ENCODE measurements at places on chromosomes 5 and 9.

GRCh38 chr5:66843065-66843464 is 246.9 kb downstream of the MAST4 start:
- DNase-seq, result no peak

GRCh38 chr5:67179697-67180361 is 16.8 kb downstream of the CD180 start:
- DNase-seq, result no peak

DNA sequence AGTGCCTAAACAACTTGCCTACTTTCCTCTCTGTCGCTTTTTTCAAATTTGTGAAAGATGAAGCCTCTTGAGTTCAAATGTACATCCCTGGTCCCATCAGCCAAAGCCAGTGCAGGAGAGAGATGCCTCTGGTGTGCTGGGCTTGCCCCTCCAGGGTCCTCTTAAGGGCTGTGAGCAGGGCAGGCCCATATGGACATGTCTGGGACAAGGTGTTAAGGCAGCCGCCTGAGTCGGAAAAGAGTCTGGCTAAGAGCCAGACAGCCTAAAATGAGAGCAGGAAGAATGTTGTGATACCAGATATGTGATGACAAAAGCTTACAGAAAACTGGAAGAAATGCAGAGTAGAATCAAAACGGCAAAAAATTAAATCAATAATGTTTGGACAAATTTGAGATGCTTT is 72.5 kb downstream of the APTX start:
- no peak for DNase-seq

- DNase-seq, result no peak
These were observed 35.9 kb downstream of the TENT4A start for GRCh38 chr5:6749026-6749716.

GRCh38 chr9:136786451-136786850 is 4.7 kb upstream of the TMEM141 start:
- DNase-seq, result no peak

DNA sequence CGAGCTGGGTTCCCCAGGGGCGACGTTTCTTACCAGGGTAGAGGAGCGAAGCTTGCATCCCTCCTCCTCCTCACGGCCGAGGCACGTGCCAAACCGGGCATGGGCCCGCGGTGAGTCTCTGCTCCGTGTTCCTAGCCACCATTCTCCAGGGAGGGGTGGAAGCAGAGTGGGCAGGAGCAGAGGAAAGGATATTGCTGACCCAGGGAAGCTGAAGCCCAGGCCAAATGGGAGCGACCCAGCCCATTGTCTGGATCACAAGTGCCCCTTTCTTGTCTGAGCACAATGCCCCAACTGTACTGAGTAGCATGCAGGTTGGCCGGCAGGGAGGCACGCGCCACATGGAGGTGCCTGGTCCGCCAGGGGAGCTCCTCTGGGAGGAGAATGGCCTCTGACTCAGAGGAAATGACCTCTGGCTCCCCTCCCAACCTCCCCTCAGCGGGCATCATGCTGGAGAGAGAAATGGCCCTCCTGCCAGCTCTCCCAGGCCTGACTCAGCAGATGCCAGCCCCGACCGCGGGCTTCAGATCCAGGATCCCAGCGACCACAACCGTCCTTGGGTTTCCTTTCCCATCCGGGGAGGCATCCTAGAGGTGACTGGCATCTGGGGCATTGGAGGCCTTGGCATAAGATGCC is 1.1 kb downstream of the PRR7 start:
- DNase-seq, result peak; percentile 51

DNA sequence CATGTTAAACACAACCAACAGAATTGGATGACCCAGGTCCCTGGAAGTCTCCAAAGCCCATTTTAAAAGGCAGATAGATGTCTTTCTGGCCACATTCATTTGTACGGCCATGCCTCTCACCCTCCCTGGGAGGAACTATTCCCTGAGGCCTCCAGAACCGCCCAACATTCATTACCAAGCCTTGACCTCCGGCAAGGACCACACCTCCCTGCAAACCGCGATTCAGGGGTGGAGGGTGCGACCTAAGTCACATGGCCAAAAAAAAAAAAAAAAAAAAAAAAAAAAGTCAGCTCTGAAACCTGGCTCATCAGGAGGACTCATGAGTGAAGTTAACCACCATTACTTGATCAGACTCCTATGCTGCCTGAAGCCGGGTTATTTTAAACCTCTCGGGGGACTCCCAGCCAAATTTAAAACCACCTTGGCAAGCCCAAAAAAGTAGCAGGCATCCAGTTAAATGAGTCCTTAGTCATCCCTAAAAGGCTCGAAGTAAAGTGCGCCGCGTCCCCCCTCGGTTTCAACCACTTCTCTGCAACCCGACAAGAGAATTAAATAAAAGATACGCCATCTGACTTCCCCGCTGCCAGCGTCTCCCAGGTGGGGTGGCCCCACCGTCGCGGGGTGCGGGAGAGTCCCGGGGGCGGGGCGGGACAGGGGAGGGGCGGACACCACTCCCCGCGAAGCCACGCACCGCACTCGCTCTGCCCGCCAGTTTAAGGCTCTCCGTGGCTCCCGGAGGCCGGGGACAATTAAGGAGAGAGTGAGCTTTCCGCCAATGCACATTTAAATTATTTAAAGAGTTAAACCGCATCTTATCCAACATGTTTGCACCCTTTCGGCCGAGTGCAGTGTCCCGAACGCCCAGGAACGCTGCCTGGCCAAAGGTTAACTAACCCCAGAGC is 2.3 kb downstream of the KLF9 start:
- DNase-seq, result peak; percentile 71

DNA sequence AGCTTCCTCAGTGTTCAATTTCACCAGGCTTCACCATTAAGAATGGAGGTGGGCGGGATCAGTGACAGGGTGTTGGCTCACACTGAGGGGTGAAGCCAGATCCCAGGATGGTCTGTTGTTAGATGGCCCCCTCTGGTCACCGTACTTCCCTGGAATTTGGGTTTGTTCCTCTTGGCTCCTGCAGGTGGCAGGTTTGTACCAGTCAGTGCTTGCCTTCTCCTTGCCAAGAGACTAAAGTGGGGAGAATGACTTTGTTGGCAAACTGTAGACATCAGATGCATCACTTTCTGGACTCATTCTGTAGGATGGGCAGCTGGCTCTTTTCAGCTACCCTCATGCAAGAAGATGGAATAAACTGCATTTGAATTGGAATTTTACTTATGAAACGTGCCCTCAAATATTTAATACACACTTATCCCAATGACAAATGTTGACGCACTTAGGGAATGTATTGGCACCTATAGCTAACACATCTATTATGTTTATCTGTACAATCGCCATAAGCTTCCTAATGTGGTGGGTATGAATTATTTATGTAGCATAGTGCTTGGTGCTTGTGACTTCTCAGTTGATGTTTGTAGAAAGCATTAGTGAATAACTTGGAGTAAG is 31.4 kb upstream of the ANKRD55 start:
- DNase-seq, result peak; percentile 54

DNA sequence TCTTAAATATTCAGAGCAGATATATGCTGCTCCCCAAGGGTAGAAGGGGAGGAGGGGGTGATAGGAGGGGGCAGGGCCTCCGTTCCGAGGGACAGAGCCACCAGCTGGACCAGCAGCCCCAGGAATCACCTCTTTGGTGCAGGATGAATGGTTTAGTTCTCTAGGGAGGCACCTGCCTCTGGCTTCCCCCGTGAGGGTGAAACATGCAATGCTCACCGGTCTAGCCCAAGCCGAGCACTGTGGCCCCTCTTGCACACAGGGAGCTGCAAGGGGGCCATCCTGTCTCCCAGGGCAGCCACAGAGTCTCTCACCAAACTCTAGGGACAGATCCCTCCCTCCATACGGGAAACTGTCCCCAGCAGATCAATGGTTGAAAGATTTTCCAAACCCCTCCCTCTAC is 163.7 kb downstream of the DAB2IP start:
- DNase-seq, result no peak

DNA sequence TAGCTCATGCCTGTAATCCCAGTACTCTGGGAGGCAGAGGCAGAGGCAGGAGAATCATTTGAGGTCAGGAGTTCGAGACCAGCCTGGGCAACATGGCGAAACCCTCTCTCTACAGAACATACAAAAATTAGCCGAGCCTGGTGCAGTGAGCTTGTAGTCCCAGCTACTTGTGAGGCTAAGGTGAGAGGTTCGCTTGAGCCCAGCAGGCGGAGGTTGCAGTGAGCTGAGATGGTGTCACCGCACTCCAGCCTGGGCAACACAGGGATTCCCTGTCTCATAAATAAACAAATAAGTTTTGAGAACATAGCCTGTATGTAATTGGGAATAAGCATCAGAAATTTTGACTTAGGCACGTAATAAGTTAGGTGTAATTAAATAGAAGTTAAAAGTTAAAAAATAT is 971.7 kb upstream of the COX7C start:
- DNase-seq, result no peak

DNA sequence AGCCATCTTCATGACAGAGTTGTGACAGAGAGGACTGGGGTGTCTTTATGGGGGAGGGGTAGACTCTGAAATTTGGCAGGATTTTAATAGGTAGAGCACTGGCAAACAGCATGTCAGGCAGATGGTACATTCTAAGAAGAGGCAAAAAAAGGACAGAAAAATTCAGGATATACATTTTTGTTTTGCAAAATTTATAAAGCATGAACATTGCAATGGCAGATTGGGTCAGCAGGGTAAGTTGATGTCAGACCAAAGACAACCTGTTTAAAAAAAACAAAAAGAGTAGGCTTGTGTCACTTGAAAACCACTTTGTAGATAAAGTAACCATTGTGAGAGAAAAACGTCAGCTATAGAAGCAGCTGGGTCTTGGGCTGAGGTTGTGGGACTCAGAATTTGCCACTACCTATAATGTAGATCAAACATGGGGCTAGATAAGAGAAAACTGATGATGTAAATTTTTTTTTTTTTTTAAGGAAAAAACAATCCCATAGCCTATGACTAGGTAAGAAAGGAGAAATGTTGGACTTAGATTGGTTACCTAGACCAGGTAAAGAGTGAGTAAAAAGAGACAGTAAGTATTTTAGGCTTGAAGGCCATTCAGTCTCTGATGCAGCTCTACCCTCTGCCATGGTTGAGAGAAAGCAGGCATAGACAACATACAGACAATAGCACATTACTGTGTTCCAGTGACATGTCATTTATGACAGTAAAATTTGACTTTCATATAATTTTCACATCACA is 8.3 kb downstream of the CAMK4 start:
- no peak for DNase-seq

- DNase-seq, result no peak
These were observed 80.2 kb downstream of the FANCC start for GRCh38 chr9:95237336-95237735.

GRCh38 chr9:134289241-134289875 is 36.9 kb upstream of the RXRA start:
- DNase-seq, result no peak

GRCh38 chr5:73822989-73823339 is 197.0 kb downstream of the ARHGEF28 start:
- peak; percentile 60 for DNase-seq

GRCh38 chr9:17491780-17492179 is 87.1 kb upstream of the SH3GL2 start:
- DNase-seq, result peak; percentile 4

DNA sequence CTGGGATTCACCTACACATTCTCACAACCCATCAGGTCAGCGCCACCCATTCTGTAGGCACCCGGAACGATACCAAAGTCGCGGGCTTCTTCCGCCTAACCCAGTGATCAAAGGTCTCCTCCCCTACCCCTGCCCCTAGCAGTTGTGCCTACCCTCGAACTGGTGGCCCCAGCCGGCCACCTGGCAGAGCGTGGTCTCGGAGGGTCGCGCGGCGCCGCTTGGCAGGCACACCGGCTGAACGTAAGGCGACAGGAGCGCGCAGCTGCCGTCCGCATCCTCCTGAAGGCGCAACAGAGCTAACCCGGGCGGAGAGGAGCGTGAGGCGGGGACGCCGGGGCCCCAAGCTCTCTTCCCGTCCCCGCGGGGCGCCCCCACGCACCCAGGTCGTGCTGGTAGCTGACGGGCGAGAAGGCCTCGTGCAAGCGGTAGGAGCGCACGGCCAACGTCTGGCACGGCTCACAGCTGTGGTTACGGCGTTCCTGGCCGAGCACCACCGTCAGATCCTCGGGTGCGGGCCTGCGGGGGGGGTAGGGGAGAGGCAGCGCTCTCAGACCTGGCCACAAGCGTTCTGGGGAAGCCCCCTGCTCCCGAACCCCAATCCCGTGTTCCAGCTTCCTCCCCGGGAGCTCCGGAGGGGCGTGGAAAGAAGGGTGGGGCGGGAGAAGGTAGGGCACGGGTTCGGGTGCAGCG is 2.8 kb upstream of the PFN3 start:
- DNase-seq, result peak; percentile 12

DNA sequence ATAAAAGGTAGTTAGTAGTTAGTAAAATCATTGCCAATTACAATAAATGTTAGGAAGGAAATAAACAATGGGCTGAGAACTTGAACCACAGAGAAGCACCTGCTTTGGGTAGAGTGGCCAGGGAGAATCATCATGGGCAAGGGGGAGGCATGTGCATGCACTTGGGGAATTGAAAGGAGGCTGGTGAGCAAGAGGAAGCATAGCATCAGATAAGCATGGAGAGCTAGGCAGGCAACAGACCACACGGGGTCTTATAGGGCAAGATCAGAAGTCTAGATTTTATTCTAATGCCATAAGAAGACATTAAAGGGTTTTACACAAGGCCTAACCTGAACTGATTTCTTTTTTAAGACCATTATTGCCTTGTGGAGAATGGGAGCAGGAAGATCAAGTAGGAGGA is 93.4 kb downstream of the PIP5K1B start:
- DNase-seq, result no peak

DNA sequence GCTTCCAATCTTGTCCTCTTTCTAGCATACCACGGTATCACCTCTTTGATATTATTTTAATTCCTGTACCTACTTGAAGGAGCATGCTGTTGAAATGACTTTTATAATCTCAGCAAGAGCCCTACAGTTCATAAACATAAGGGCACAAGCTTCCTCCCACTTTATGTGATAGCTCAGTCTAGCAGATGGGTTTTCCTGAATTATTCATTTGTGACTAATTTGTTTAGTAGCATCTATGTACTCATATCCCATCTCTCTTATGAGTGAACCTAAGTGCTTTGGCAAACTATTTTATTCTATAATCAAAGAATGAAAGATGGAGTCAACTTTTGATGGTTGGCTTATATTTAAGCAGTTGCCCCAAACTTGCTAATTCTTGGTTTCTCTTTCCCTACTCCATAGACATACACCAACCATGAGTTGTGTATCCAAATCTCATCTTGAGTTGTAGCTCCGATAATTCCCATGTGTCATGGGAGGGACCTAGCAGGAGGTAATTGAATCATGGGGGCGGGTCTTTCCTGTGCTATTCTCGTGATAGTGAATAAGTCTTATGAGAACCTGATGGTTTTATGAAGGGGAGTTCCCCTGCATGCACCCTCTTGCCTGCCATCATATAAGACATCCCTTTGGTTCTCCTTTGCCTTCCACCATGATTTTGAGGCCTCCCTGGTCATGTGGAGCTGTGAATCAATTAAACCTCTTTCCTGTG is 17.7 kb downstream of the TXNDC8 start:
- DNase-seq, result no peak

DNA sequence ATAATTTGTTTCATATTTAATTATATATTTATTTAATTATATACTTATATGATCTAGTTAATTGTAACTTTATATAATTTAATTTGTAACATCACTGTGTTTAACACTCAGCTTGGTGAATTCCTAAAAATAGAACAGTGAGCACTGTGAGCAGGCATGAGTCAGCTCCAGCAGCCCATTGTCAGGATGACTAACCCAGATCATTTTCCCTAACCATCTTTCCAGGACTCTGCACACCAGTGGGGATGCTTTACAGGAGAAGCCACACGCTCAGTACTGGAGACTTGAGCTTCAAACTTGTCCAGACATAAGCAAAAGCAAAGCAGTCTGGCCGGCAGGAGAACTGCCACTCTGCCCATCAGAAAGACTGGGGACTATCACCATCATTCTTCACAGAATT is 446.2 kb upstream of the TRPC7 start:
- DNase-seq, result peak; percentile 86

- DNase-seq, result no peak
These were observed 96.8 kb downstream of the PHF2 start for GRCh38 chr9:93673021-93673838.

Measured in IMR-90 (cell line).